ENCODE measurements at places on chromosomes 2 and 18.

- no peak for DNase-seq
These were observed 141.0 kb upstream of the MYT1L start for GRCh38 chr2:2472044-2472443.

DNA sequence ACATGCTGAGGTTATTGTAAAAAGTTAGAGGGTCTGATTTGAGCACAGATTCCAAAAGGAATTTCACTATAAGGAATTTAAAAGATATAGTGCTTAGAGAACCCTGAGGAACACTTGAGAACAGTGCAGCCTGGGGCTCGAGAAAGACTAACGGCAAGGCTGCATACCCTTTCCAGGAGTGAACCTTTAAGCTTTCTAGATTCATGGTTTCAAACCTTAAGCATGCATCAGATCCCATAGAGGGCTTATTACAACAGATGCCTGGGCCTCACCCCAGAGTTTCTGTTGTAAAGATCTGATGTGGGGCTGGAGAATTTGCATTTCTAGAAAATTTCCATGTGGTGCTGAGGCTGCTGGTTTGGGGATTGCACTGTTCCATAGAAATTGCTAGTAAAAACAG lies 90.5 kb upstream of the IL1R2 start:
- no peak for DNase-seq

- no peak for DNase-seq
These were observed 397.6 kb downstream of the FBXO15 start for GRCh38 chr18:73750052-73750451.

DNA sequence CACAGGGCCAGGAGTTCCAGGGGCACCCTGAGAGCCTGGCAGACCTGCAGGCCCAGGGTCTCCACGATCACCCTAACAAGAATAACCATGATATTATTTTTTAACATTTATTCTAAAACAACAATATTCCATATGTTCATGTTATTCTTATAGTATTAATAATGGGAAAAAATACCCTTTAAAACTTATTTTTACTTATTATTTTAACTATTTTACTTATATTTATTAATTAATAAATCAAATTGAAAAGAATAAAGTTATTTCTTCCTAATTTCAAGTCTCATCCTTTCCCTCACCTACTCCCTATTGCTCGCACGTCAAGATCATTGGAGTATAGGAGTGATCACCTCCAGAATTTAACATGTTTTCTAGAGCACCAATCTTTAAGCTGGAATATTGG lies 71.7 kb downstream of the COL3A1 start:
- DNase-seq, result no peak

DNA sequence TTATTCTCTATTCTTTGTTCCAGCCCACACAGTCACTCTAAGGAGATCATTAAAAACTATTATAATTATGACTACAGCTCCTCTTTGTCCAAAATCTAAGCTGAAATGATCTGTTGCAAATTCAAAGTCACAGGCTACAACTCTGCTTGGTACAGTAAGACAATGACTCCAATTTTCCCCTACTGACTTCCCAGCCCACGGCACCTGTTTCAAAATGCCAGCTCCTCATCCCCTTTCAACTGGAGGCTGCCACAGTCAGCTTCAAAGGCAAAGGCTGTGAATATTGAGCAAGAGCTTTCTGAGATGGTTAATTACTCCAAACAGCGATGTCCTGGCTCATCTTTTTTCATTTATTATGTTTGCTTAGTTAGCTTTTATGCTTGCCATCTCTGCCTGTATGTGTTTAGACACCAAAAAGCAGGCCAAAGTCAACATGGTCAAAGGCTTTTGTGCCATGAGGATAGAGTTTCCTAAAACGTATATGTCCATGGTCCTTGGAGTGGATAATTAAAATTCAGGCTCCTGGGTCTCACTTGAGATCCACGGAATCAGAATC lies 141.1 kb downstream of the DOCK10 start:
- DNase-seq, result no peak

DNA sequence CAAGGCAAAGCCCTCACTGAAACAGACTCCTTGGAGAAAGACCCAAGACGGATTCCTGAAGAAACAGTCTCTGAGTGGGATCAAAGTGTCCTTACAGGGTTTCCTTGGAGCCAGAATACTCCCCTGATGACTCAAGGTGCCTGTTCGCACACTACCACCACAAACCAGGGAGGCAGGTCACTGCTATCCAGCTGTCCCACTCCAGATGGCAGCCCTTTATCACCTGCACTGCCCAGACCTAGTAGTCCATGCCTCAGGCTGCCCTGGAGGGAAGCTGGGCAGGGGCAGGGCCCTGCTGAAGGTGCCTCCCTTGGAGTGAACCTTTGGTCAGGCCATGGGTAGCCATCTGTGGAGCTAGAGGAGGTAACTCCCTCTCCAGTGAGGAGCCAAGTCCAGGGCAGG lies 34.1 kb downstream of the TRABD2A start:
- DNase-seq, result no peak

GRCh38 chr2:116442418-116442817 lies 1372.1 kb upstream of the DDX18 start:
- DNase-seq, result no peak

DNA sequence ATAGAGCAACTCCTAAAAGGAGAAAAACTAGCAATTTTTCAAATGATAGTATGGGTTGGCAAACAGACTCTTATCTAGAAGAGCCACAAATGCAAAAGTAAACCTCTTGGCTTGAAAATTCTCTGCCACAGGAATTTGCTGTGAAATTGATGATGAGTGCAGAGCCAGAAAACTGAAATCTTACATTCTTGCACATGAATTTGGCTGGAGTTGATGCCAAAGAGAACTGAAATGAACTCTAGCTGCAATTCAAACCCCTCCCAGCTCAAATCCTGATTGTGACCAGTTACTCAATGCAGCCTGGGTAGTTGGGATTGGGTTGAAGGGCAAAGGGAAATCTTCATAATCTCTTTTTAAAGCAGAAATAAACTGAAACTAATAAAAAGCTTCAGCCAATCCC lies 266.6 kb downstream of the PDE11A start:
- no peak for DNase-seq

GRCh38 chr2:55809875-55810621 lies 113.5 kb downstream of the EFEMP1 start:
- DNase-seq, result no peak

GRCh38 chr18:62450175-62450545 lies 72.7 kb upstream of the ZCCHC2 start:
- DNase-seq, result no peak

- no peak for DNase-seq
These were observed 96.2 kb downstream of the KLHL29 start for GRCh38 chr2:23480957-23481797.

- DNase-seq, result no peak
These were observed 29.2 kb downstream of the KCNG2 start for GRCh38 chr18:79826966-79827365.

DNA sequence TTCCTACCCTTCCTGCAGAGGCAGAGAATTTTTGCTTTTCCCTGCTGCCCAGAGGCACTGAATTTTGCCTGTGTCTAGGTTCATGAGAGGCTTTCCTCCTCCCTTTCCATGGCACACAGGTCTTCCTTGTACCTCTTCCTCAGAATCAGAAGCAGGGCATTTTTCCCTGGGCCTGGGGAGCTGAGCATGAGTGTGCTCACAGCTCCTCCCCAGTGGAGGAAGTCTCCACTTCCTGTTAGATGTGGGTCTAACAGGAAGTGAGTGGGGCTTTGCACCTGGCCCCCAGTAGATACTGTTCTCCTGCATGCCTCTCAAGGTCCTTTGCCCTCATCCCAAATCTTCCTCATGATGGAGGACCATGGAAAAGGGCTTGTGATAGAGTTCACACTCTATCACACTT lies 297.2 kb upstream of the FIGN start:
- DNase-seq, result no peak

DNA sequence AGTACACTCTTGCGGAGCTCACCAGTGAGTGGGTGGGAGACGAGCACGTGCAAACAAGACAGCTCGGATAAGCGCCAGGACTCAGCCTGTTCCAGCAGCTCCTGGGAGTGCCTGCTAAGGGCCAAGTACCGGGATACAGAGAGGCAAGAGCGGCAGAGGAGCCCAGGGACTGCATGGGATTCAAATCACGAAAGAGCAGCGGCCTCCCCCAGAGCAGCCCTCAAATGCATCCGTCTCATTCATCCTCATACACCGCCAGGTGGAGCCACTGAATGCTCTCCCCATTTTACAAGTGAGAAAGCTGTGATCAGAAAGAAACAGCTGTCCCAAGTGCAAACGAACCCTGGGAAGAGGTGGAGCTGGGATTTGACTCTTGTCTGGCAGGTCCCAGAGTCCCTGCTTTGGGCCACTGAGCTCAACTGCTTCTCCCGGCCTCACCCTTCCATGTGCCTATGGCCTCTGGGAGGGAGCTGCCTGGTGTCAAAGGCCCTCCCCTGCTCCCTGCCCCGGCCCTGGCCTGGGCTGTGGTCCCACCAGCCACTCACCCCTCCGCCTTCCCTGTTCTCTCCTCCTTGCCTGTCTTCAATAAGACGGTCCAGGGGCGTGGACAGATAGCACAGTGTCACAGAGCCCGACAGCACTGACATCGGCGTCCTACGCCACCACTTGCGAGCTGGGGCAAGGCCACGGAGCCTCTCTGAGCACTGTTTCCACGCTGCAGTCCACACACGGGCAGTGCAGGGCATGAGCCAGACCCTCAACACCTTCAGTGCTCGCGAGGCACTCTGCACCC lies 72.8 kb upstream of the TAF1B start:
- peak; percentile 27 for DNase-seq

GRCh38 chr2:17683981-17684380 lies 69.6 kb downstream of the SMC6 start:
- DNase-seq, result no peak

DNA sequence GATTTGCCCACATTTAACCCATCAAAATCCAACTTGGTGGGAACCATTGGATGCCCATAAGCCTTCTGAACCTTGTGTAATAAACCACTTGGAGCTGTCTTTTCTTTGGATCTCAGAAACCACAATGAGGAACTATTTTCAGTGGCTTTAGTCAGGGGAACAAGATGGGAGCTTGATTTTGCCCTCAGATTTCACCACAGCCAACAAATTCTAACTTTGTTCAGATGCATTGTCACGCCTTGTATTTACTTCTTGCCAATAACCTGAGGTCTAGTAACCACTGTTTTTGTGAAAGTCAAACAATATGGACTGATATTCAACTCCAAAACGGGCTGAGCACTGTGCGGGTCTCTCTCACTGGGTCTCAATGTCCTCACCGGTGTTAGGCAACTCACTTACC lies 508.2 kb downstream of the TNS1 start:
- DNase-seq, result no peak

GRCh38 chr2:43309935-43310334 lies 83.5 kb upstream of the ZFP36L2 start:
- no peak for DNase-seq

GRCh38 chr2:223922308-223922707 lies 22.8 kb downstream of the WDFY1 start:
- DNase-seq, result no peak

- DNase-seq, result no peak
These were observed 404.9 kb downstream of the TMEM182 start for GRCh38 chr2:103166456-103167324.

GRCh38 chr18:50091509-50092244 lies 103.3 kb downstream of the MYO5B start:
- no peak for DNase-seq

DNA sequence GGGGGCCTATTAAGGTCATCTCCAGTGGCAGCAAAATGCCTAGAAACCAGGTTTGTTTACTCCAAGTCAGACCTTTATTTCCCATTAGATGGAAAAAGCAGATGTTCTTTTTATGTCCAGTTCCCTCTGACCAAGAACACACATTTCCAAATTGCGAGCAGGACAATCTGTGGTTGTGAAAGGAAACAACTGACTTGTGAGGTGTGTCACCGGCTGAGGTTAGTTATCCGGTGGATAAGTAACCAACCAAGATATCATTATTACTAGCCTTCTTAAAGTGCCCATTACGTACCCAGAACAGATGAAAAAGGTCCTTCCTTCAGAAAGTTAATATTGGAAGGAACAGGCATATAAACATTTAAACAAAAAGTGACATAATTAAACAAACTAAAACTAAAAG lies 112.9 kb downstream of the THADA start:
- no peak for DNase-seq

DNA sequence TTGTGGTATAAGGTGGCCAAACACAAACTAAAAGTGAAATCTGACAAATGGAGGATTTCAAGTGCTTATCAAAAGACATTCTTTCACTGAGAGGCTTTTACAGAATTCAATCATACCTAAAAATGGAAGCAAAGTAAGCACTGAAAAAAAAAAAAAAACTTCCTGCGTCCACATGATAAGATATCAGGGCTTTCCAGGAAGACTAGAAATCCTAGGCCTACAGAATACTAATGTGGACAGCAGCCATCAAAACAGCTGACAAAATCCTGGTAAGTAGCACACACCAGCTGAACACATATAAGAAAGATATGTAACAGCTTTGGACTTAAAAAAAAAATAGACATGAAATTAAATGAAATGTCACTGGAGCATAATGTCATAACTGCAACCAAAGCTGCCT lies 178.2 kb downstream of the SUCLG1 start:
- no peak for DNase-seq

GRCh38 chr2:127698553-127699355 lies 2.5 kb upstream of the SFT2D3 start:
- no peak for DNase-seq

GRCh38 chr2:128754246-128754724 lies 435.6 kb upstream of the HS6ST1 start:
- DNase-seq, result no peak

GRCh38 chr2:165017966-165018596 lies 62.8 kb upstream of the SLC38A11 start:
- no peak for DNase-seq

DNA sequence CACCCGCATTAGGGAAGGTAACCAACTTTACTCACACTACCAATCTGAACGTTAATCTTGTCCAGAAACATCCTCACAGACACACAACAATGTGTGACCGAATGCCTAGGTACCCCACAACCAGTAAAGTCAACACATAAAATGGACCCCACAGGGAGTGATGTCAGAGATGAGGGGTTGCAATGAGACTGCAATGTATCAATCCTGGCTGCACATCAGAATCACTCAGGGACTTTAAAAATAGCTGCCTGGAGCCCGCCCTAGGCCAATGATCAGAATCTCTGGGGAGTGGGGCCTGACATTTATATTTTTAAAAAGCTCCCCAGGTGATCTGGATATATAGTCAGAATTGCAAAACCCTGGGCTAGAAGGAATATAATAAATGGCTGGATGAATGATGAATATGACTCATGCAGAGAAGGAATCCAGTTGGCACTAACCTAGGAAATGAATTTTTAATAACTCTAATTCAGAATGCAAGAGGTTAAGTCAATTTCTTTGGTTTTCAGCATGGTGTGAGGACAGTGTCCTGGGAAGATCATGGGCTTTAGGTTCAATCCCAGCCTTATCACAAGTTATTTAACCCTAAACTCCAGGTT lies 92.8 kb downstream of the COLEC12 start:
- DNase-seq, result no peak

DNA sequence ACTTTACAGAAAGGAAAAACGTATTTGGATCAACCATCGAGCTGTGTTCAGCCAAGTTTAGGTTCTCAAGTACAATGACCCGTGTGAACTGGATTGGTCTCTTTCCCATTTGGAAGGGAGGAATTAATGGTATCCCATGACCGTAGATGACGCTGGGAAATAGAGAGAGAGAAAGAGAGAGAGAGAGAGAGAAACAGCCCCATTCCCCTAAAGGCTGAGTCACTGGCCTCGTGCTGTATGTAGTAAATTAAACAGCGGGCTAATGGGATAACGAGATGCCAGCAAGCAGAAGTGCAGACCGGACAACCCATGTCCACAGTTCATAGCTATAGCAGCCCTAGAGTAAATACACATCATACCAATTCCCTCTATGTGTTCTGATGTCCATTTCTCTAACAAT lies 99.6 kb downstream of the BCL11A start:
- DNase-seq, result no peak
